ENCODE measurements at places on chromosomes 16 and 17.

DNA sequence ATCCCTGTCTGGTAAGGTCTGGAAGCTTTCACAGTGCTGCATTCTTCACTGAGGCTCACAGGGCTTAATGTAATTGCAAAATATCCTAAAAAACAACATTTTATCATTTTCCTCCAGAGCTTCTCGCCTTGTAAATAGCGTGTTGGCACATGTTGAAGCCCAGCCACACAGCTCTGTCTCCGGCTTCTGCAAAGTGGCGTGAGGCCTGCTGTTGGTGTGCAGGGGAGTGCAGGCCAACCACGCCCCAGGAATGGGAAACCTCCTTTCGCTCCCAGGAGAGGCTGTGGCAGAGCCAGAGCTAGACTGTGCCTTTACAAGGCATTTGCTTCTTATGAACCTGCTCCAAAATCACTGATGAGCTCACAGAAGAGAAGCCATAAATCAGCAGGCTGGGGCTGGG, 248.2 kb upstream of the MAF start:
- no peak for DNase-seq

GRCh38 chr17:77821114-77821513, 137.4 kb upstream of the TNRC6C start:
- no peak for DNase-seq

DNA sequence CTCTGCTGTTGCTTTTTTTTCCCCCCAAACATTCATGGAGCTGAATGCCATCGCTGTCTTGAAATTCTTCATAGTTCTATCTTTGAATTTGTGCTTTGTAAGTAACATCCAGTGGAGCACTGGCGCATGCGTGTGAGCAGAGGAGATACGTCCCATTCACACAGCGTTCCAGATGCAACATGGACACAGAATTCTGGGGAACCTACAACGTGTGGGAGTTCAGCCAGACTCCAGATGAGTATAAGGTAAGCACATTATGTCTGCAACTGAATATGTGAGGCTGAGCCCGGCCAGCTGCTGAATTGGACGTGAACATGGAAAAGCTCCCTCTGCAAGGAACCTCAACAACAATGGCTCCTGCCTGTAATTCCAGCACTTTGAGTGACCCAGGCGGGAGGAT, 4.3 kb upstream of the ATP1B2 start:
- no peak for DNase-seq

DNA sequence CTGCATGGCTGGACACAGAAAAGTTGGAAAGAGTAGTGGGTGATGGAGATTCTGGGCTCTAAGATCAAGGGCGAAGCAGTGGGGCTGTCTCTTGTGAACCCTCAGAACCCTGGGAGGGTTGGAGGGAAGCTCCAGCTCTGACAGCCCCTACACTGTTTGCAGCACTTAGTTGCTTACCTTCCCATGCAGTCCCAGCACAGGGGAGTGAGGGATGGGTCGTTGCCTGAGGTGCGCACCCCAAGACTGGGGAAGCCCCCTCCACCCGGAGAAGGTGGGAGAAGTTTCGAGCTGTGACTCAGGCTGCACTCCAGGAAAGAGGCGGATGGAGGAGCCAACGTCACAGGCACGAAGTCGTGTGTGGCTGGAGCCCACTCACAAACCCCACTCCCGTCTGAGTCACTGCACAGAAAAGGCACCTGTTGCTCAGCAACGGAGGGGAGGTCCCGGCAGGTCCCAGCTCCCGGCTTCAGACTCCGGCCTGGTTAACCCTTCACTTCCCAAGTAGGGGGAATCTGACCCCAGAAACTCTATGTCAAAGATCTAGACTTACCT, 60.1 kb downstream of the AIPL1 start:
- DNase-seq = no peak

- no peak for DNase-seq
These were observed 13.8 kb downstream of the KCNG4 start for GRCh38 chr16:84226026-84226425.

DNA sequence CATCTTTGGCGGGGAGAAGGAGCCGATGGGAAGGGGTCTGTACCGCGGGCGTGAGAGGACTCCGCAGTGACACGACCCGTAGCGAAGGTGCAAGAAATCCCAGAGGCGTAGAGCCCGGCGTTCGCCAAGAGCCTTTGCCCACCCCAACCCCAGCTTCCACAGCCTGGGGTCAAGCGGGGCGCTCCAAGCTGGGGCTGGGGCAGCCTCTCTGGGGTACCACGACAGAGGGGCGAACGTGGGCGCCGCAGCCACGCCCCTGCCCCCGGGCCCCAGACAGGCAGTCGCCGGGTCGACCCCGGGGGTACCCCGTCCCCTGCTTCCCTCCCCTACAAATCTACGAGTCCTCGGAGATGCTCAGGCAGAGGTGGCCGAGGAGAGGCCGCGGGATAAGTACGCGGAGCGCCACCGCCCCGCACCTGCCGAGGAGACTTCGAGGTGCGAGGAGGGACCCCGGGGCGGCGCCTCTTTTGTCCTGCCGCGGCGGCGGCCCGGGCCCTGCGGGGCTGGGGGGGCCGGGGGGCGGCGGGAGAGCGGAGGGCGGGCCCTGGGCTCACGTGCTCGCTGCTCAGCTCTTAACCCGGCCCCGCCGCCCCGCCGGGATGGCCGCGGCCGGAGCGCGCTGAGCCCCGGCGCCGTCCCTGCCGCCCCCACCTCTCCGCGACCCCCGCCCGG, at the start of gene ADAM11:
Gene ADAM11 (plus strand): TSS at position 575 of the 672 bp plus-strand sequence. CDS start 212 bp downstream, outside the sequence.
- no peak for DNase-seq

DNA sequence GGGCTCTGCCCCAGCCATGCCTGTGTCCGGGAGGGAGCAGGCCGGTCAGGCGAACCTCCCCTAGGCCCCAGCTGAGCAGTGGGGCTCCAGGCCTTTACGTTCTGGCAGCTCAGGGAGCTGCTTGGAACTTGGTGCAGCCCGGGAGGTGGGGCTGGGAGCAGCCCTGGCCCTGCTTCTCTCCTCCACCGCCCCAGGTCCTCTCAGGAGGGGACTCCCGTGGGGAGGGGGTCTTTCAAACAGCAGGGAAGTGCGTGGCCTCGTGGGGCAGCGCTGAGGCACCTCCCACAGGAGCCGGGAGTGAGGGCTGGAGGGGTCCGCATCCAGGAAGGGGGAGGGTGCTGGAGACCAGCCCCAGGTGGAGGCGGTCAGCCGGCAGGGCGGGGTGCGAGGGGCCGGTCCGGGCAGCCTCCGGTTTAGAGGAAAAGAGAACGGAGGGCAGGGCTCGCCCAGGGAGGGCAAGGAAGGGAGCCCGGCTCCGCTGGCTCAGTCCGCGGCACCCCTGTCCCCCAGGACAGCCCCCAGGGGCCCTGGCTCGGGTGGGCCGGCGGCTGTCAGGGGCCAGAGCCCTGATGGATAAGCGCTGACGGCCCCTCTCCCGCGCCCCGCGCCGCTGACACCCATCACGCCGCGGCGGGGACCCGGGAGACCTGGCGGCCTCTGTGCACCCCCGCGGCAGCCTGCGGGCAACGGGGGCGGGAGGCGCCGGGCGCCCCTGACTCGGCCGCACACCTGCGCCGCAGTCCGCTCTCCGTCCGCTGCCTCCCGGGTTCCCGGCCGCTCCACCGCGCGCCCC, 587 bp upstream of the PRR35 start:
- no peak for DNase-seq

GRCh38 chr17:76940295-76940694, 72.1 kb downstream of the MGAT5B start:
- DNase-seq = no peak

DNA sequence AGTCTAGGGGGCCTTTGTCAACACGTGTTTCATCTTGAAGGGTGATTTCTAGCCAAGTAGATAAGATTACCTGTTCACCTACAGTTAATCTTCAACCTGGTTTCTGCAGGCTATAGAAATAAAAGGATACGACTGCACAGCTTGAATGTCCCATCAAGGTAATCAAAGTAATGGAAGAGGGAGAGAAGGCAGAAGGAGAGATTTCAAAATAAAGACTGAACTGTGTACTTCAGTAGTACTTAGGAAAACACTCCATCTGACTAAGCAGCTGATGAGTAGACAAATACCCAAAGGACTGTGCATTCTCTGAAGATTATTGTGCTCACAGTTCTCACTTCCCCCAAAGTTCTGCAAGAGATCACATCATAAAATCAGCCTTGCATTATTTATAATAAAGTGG, 5.8 kb upstream of the RFFL start:
- no peak for DNase-seq

- DNase-seq = no peak
These were observed 20.9 kb upstream of the CLEC18A start for GRCh38 chr16:69930117-69930776.

DNA sequence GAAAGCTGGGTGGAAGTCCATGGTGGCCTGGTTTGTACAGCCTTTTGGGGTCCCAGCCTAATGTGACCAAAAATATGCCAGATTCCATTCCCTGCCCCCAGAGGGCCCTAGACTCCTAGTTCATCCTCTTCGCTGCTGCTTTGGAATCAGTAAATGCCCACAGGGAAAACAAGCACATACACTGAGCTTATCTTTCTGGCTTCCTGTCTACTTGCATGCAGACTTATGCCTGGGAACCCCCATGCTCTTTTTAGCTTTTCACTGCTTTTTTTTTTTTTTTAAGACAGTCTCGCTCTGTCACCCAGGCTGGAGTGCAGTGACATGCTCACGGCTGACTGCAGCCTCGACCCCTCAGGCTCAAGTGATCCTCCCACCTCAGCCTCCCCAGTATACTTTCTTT, 6.2 kb upstream of the CD300LG start:
- no peak for DNase-seq

Data from GM12878 (cell line).